ENCODE measurements at places on chromosomes 2 and 18.

DNA sequence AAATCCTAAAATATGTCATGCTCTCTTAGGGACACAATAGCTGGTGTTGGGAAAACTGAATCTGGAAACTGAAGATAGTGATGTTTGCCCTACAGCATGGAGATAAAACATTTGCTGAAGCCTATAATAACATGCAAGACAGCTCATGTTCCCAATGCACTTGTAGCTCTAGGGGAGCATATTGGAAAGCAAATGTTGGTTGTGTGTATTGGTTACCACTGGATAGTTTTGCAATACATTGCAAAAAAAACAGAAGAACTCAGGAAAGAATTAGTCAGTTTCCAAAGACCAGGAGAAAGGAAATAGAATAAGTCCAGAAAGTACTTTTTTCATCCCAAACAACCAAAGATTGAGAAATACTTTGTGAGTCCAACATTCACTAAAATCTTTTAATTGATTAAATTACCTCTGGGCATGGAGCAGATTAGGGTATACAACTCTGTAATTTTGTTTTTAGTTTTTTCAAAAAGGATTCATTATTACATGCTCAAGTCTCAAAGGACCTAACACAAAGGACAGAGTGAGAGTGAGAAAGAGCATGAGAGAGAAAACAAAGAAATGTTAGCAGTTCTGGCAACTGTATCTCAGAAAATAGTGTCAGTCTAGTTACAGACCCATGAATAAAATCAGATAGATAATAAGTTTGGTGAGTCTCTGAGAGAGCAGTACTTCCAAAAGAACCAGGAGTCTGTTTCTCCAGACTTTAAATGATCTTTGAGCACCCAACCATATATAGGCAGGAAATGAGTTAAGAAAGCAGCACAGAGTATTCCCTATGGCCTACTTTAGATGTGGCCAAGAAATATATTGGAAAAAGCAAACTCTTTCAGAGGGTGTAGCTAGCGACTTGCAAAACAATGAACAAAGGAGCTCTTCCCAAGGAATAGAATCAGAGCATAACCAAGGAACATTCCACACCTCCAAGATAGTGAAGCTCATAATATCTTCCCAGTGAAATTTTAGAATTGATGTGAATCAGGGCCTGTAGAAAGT, 36.6 kb upstream of the COL3A1 start:
- DNase-seq = no peak

GRCh38 chr18:32048507-32049091, 30.0 kb downstream of the RNF125 start:
- peak; percentile 33 for DNase-seq

- DNase-seq = no peak
Measured at GRCh38 chr2:238238766-238239542, 884 bp downstream of the HES6 start.

DNA sequence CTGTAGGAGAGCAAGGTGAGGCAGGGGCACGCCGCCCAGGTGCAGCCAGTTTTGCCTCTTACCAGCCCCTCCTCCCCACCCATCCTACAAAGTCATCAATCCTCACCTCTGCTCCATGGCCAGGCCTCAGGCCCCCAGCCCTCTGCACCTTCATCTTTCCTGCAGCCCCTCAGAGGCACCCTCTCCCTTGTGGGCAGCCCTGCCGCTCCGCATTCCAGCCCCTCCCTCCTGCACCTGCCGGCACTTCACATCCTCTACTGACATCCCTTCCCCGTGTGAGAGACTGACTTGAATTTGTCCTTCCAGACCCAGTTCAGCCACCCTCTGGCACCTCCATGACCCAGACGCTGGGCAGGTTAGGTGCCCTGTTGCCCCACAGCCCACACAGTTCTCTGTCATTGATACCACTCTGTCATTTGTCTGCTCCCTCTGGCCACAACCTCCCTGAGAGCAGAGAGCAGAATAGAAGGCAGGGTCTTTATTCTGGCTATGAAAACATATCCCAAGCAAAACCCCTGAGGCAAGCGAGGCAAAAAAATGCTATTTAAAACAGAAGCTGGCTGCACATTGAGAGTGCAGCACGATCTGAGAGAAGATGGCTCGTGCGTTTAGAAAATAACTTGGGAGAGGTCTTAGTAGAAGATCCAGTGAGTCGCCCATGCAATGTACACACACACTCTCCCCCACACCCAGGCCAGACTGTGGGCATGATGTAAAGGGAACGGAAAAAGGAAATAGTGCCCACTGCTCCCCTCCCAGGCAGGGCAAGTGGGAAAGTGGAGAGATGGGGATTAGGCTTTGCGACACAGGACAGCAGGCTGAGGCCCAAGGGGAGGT, 25.9 kb downstream of the SDC1 start:
- DNase-seq = no peak

GRCh38 chr18:65938592-65939372, 188.0 kb downstream of the CDH7 start:
- DNase-seq = no peak

DNA sequence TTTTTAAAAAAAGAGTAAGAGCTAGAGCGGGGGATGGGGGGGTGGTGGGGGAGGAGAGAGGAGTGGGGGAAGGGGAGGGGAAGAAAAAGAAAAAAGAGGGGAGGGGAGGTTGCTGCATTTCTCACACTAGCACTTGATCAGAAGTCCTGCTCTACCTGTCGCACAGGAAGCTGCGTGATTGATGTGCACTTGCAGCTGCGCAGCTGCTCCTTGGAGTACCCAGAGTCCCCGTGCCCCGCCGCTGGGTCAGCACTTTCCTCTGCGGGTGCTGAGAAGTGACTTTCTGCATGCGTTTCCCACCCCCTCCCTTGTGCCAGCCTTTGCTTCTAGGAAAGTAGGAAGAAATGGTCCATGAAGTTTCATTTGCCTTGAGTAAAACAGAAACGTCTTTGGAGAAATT, 297.3 kb downstream of the ETAA1 start:
- DNase-seq = no peak
